ENCODE measurements at places on chromosomes 6 and 20.

DNA sequence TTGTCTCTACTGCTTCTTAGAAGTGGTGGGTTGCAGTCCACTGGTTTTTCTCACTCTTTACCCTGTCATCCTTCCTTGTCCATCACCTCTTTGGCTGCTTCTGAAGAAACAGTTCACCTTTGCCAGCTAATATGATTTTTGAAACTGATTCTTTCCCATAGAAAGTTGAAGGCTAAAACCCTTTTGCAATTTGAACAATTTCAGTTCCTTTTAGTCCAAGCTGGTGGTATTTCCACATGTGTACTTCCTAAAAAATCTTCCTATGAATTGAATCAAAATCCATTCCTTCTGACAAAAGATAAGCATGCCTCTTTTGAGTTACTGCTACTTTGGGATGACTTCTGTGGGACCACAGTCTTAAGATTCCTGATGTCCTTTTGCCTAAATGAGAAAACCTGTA is 210.0 kb upstream of the MAN1A1 start:
- no peak for DNase-seq

GRCh38 chr20:23215344-23215995 is 129.3 kb upstream of the CD93 start:
- DNase-seq = no peak

DNA sequence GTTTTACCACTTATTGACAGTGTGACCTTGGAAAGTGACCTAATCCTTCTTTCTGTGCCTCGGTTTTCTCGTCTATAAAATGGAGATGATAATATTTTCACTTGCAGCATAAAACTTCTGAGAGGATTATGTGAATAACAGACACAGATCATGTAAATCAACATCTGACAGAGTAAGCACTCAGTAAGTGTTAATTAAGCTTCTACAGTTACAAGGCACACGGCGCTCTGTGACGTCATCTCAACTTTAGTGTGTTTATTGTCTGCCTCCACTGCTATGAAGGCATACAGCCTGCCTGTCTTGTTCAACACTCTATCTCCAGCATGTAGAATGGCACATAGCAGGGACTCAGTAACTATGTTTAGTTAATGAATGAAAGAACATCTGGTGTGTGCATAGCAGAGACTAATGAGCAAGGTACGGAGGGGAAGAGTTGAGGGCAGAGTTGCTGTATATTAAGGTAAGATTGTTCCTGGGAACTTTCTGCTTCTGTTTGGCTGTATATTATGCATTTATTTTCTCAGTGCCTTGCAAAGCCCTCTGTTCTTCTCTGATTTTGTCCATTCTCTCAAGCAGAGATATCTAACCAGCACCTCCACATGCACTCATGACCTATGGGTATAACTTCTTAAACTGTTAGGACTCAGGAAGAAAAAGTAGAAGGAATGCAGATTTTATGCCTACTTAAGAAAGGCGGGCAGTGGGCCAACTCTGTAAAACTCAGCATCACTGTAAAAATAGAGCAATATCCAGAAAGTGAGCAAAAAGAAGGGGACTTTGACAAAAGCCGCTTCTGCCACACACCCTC is 66.4 kb upstream of the STMND1 start:
- DNase-seq = no peak

- no peak for DNase-seq
Measured at GRCh38 chr6:84035484-84035883, 1.9 kb downstream of the MRAP2 start.

DNA sequence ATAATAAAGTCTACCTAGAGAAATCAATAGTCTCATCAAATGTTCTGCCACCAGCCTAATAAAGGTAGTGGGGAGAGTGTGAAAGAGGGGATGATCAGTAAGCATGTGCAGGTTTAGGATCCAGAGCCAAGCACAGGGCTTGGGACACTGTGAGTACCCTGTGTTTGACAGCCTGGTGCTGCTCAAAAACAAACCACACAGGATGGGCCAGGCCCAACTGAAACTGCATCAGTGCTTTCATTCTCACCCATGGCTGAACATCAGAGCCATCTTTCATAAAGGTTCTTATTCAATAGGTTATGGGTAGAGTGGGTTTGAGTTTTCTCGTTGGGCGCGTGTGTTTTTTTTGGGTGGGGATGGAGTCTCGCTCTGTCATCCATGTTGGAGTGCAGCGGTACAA is 87.3 kb upstream of the NHSL1 start:
- no peak for DNase-seq

DNA sequence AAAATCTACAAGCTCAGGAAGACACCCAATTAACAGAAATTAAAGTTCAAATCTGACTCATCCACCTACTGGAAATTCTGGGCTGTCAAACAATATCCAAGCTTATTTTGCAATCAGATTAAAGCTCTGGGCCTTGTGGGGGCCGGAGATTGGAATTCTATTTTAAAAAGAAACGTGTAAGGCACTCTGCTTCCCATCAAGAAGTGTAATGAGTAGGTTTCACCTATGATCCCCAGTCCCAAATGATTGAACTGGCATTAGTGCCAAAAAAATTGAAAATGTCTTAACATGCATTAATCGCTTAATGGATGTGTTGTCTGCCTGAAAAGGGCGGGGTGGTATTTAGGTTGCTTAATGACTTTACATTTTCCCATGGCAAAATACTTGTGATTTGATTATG is 542.4 kb upstream of the BTBD3 start:
- no peak for DNase-seq
